ENCODE measurements at places on chromosomes 16 and 17.
A peak's percentile ranks its signal among the peaks of the same experiment; 100 is the strongest.

DNA sequence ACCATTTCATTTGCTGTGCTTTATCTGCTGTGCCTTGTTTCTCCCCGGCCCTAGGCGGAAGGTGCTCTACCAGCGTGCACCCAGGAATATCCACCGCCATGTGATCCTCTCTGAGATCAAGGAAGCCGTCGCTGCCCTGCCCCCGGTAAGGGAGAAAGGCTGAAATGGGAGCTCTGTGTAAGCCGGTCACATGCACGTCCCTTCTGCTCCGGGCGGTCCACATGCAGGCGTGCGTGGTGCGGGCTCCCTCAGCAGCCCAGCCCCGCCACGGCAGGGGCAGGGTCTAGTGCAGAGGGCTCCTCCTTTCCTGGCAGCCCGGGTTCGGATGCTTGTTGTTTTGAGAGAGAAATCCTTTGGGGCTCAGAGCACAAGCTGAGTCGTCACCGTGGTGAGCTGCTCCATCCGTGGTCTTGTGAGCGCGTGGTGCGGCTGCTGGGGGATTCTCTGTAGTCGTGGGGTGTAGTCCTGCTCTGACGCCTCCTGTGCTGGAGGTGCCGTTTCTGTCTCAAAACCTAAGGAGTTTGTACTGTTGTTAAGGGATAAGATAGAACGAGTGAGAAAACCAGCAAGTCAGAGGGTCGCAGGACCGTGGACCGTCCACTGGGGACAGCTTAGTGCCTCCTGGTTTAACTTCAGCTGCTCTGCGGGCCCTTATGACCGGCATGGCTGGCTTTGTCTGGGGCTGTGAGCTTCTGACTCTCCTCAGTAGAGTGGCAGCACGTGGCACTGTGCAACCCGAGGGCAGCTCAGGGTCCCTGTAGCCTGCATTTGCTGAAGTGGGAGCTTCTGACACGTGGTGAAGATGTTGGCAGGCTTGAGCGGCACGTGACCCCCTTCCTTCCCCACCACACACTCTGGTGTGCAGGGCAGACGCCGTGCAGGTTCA lies 12.3 kb upstream of the MC1R start:
- DNase-seq, result no peak

DNA sequence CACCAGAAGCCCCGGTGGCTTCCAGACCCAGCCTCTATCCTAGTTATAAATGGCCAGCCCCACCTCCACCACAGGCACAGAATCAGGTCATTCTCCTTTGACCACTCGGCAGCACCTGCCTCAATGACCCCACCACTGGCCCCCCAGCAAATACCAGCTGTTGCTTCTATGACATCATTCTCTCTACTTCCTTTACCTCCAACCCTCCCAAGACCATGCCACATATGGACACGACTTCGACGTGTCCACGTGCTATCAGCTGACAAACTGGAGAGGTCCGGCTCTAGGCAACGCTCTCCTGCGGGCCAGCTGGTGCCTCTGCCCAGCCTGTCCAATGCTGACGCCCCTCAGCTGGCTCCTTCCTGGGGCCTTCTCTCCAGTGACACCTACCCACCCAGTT lies 5.9 kb downstream of the ALYREF start:
- DNase-seq, result no peak

DNA sequence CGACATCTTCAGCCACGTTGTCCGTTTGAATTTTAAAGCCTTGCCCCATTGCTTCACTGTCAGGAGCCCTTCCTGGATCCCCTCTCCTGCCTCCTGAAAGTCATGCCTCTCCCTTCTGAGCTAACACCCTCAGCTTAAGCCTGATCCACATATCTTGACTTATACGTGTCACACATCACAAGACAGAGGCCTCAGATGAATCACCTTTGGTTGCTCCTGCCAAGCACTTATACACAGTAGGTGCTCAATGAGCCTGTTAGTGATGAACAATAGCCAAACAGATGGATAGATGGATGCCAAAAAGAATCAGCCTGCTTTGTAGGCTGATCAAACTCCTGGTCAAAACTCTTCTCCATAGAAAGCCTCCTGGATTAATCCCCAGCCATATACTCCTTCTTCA lies 31.8 kb downstream of the PITPNM3 start:
- DNase-seq, result no peak

DNA sequence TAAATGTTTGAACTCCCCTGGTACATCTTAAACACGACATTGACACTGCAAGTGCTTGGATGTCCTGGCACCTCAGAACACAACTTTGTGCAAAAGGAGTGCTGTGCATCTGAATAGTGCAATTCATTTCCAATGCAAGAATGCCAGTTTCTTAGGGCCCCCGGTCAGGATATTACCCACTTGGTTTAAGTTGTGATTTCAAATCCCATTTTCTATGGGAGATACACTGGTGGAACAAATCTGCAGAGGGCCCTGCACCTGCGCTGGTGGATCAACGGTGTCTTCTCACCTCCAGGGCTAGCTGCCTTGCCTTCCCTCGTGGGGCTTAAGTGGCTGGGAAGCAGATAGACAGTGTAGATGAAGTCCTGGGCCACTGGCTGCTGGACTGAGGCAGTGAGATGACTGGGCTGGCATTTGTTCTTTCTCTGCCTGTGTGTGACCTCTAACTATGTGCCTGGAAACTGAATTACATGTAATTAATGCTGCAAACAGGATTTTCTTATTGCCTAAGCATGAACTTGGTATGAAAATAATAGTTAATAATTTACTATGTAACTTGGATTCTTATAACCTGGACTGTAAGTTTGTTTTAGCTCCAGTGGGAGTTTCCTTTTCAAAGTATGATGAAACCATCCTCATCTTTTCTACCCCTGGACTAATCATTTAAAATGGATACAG lies 20.9 kb downstream of the HAPSTR1 start:
- peak; percentile 57 for DNase-seq

GRCh38 chr16:3101018-3101840 lies 2.1 kb upstream of the ZSCAN10 start:
- DNase-seq, result no peak

- no peak for DNase-seq
Observed at GRCh38 chr17:31269578-31269983, 27.5 kb downstream of the OMG start.

GRCh38 chr17:72031219-72031884 lies 89.5 kb upstream of the SOX9 start:
- DNase-seq, result no peak

GRCh38 chr17:32558997-32559650 lies 72.3 kb downstream of the CDK5R1 start:
- DNase-seq, result no peak

GRCh38 chr17:50976951-50977472 lies 110.9 kb upstream of the TOB1 start:
- no peak for DNase-seq

DNA sequence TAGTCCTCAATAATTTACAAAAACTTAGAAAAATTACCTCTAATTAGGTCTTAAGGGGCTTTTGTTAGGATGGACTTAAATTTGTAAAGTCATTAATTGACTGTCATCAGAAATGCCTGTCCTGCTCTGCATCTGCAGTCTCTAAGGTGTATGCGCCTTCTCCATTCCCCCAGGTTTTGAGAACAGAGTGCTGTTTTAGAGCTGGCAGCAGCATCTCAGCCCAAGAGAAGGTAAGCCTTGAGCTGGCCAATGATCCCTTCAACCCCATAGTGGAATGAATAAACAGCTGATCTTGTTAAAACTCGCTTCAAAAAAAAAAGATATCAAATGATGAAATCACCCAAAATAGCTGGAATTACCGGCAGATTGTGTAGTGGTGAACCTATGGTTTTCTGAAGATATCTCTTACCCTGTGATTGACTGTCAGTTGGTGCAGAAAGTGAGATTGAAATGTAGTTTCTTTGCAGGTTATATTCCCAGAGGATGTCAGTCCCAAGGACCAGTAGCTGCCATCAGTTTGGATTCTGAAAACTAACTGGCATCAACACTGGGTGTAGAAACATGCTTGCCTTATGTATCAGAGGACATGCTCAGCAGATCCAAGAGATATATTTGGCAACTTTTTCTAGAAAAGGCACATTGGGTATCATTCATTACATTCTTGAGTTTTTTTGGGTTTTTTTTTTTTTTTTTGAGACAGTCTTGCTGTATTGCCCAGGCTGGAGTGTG lies 25.7 kb downstream of the TRPV2 start:
- no peak for DNase-seq

GRCh38 chr16:10879681-10880589 lies 2.9 kb downstream of the CIITA start:
- no peak for DNase-seq

DNA sequence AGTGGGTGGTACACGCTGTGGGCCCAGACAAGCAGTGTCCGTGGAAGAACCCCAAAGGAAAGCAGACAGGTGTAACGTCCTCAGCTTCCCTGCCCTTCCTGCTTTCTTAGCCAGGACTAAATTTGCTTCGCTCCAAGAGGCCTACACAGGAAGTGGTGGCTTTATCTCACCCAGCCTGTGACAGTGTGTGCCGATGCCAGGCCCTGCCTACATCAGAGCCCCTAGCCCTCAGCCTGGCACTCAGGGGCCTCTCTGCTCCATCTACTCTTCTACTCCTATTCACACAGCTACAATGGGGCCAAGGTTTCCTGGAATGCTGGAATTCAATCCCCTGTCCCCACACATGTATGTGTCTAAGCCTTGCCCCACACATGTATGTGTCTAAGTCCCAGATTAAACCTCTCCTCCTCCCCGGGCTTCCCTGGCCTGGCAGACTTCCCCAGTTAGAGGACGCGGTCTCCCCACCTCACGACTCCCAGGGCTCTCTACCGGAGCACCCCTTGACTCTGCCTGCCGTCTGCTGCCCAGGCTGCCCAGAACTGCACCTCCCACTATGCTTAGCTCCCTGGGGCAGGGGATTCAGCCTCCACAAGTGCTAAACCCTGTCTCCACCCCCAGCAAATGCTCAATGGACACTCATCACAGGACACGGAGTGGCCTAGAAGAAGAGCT lies 8.2 kb downstream of the PGAP3 start:
- DNase-seq, result no peak

- DNase-seq, result no peak
Observed at GRCh38 chr16:79468631-79469030, 131.9 kb downstream of the MAF start.

DNA sequence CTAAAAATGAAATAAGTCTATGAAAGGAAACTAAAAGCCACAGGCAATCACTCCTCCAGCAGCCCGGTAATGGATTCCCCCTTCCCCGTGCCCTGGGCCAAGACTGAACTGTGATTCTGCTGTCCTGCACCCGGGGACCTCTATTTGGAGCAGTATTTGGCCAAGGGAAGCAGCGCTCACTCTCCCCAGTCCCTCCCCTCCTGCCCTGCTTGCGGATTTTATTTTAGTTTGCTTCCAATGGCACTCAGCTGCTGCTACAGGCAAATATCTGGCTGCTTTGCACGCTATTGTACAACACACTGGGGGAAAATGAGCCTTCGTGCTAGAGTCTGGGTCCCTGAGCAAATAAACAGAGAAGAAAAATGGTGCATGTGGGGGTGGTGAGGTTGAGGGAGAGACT lies 975.7 kb upstream of the RBFOX1 start:
- no peak for DNase-seq
